Left cardiac atrium (tissue), 4 donors: ENCODE measurements at places on chromosomes 13 and 19. TPM values are rescaled to one million over a fixed set of nuclear protein-coding genes. Genes with fewer than 3 reads are reported as not detected.

Gene LCP1
- 31.4 TPM for total RNA-seq

Gene SHISA7
- total RNA-seq, result not detected

Gene NUMBL
- 24.6 TPM for total RNA-seq

Gene SBK3
- total RNA-seq, result 62.7 TPM

Gene JSRP1
- total RNA-seq, result 0.27 TPM

Gene THAP8
- 2.3 TPM for total RNA-seq

Gene TNFSF13B
- 5.9 TPM for total RNA-seq

Gene CEACAM4
- 0.84 TPM for total RNA-seq

Gene GRIN2D
- total RNA-seq, result 0.39 TPM

Gene ZNF699
- total RNA-seq, result 3.0 TPM

Gene ADAMTSL5
- total RNA-seq, result 25.0 TPM

Gene NAPSA
- total RNA-seq, result 0.97 TPM

Gene C19orf53
- total RNA-seq, result 83.2 TPM

Gene NTN5
- 0.21 TPM for total RNA-seq

Gene FARP1
- 23.7 TPM for total RNA-seq

Gene VAV1
- total RNA-seq, result 7.4 TPM

Gene ZNF296
- 0.44 TPM for total RNA-seq

Gene LILRB4
- total RNA-seq, result 11.8 TPM

Gene CCL25
- not detected for total RNA-seq

Gene CGB7
- not detected for total RNA-seq

Gene PCDH20
- total RNA-seq, result 8.7 TPM

Gene ALOX5AP
- 26.9 TPM for total RNA-seq

Gene CASP14
- total RNA-seq, result not detected

Gene GPR183
- total RNA-seq, result 6.0 TPM

Gene TEAD2
- total RNA-seq, result 43.8 TPM

Gene ZNF132
- 4.7 TPM for total RNA-seq

Gene CYP2S1
- total RNA-seq, result 1.1 TPM

Gene ZNF525
- total RNA-seq, result 6.9 TPM

Gene GAS6
- 175 TPM for total RNA-seq

Gene POMP
- 103 TPM for total RNA-seq

Gene LHB
- total RNA-seq, result not detected

Gene CYP2A6
- not detected for total RNA-seq

Gene DMKN
- total RNA-seq, result 7.5 TPM

Gene LTBP4
- 272 TPM for total RNA-seq

Gene ZNF333
- total RNA-seq, result 9.4 TPM

Gene TMEM272
- 1.4 TPM for total RNA-seq

Gene BABAM1
- total RNA-seq, result 67.2 TPM

Gene GRIK5
- total RNA-seq, result 12.0 TPM

Gene REEP6
- 2.2 TPM for total RNA-seq

Gene REXO1
- total RNA-seq, result 14.8 TPM

Gene ZNF728
- 3.2 TPM for total RNA-seq

Gene LGALS13
- not detected for total RNA-seq

Gene PSG11
- not detected for total RNA-seq

Gene DCT
- 0.09 TPM for total RNA-seq

Gene NLRP11
- total RNA-seq, result not detected

Gene SYMPK
- 29.6 TPM for total RNA-seq

Gene LMTK3
- total RNA-seq, result 2.9 TPM
